Lower leg skin (tissue), 4 donors: ENCODE measurements at places on chromosomes 7 and 10. TPM values are rescaled to one million over a fixed set of nuclear protein-coding genes. Genes with fewer than 3 reads are reported as not detected.

NUDT13 gene
- total RNA-seq, result 2.2 TPM

PNLIPRP1 gene
- not detected for total RNA-seq

ANXA8 gene
- total RNA-seq, result 127 TPM

LIPJ gene
- total RNA-seq, result 0.15 TPM

TEX36 gene
- not detected for total RNA-seq

MRC1 gene
- total RNA-seq, result 9.3 TPM

A1CF gene
- not detected for total RNA-seq

FAM221A gene
- 4.8 TPM for total RNA-seq

LHFPL3 gene
- 2.4 TPM for total RNA-seq

GRCh38 chr7:13991791-13992595 is 2.5 kb upstream of the ETV1 start:
- DNase-seq, result no peak

- DNase-seq, result no peak
Observed at GRCh38 chr10:133351408-133352318, 4.5 kb downstream of the PRAP1 start.

DNA sequence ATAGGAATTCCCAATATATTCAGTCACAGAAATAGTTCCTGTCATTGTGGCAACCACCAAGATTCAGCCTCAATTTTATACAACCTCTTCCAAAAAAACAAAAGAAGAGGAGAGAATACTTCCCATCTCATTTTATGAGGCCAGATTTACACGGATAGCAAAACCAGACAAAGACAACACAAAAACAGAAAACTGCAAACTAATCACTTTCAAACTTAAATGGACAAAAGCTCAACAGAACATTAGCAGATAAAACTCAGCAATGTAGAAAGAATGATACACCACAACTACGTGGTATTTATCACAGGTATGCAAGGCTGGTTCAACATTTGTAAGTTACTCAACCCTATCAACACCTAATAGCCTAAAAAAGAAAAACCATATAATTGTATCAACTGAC is 22.0 kb downstream of the PEX1 start:
- DNase-seq, result no peak

DNA sequence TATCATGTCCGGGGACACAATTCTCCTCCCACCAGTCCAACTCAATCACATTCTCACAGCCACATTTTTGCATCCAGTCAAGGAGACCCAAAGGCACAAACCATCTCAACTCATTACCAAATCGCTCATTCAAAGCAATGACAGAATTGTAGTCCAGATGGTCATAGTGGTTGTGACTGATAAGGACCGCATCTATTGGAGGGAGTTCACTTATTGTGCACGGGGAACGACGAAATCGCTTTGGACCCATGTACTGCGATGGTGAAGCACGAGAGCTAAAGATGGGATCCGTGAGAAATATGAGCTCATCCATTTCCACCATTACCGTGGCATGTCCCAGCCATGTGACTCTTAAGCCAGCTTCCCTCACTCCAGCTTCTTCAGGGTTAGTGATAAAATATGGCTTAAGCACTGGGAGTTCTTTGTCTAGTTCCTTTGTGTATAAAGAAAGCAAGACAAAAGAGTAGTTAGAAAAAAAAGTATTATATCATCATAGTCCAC is 29.1 kb downstream of the NAPEPLD start:
- DNase-seq, result no peak

DNA sequence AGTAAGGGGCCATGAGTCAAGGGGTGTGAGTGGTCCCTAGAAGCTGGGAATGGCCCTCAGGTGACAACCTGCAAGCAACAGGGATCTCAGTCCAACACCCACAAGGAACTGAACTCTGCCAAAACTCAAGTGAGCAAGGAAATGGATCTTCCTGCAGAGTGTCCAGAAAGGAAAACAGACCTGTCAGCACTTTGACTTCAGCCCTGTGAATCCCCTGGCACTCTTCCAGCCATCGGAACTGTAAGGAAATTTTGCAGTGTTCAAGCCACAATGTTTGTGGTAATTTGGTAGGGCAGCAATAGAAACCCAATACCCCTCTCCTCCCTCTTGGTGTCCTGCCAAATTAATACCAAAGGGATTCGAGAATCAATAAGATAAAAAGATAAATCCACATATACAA is 6.9 kb downstream of the LYZL1 start:
- DNase-seq, result no peak

GRCh38 chr10:27794157-27794556 is 48.5 kb upstream of the MKX start:
- no peak for DNase-seq

- peak; percentile 86 for DNase-seq
Observed at GRCh38 chr7:75915416-75916156, 631 bp downstream of the POR start.

DNA sequence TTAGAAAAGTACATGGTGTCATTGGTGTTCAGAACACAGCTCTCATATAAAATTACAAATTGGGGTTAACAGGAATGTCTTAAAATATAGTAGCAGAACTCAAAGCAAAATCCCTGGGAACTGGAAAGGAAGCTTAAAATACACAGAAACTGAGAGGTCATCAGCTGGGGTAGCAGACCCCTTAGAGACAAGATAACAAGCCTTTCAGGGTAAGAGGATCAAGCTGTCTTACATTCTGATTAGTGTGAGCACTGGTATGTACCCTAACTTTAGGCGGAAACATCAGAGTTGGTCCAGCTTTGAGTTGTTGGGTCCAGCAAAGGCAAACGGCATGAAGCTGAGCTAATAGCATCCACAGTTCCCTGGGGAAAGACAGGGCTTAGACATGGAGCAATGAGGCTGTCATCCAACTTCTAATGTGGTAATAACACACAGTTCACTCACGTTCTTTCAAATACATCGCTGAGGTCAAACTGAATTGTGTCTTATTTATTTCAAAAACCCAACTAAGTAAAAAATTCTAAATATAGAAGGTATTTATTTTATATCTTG is 32.6 kb downstream of the ARHGAP21 start:
- DNase-seq, result peak; percentile 31

DNA sequence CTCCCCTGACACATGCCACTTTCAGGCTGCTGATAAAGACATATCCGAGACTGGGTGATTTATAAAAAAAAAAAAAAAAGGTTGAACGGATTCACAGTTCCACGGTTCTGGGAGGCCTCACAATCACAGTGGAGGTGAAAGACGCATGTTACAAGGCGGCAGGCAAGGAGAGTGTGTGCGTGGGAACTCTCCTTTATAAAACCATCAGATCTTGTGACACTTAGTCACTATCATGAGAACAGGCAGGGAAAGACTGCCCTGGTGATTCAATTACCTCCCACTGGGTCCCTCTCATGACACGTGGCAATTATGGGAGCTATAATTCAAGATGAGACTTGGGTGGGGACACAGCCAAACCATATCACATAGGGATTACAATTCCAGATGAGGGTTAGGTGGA is 181.5 kb downstream of the TCERG1L start:
- no peak for DNase-seq

GRCh38 chr7:134996097-134996550 is 9.8 kb downstream of the AGBL3 start:
- no peak for DNase-seq

DNA sequence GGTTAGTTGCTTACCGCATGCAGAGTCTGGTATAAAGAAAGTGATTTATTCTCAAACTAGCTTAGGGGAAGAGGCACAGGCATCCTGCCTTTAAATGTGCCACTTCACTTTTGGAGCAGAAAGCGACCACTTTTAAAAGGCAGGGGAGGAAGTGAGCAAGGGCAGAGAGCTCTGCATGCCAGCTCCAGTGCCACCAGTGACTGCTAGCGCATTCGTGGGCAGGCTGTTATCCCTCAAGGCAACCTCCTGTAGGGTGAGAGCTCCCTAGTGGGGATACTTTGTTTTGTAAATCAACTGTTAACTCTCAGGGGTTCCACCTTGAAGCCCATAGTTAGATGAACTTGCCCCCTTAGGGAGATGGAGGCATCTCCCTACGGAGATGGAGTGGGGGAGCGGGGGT is 29.4 kb upstream of the GRB10 start:
- DNase-seq, result no peak

GRCh38 chr7:13829231-13829630 is 160.2 kb downstream of the ETV1 start:
- no peak for DNase-seq

- DNase-seq, result no peak
Observed at GRCh38 chr7:38199154-38199553, 21.1 kb downstream of the STARD3NL start.

DNA sequence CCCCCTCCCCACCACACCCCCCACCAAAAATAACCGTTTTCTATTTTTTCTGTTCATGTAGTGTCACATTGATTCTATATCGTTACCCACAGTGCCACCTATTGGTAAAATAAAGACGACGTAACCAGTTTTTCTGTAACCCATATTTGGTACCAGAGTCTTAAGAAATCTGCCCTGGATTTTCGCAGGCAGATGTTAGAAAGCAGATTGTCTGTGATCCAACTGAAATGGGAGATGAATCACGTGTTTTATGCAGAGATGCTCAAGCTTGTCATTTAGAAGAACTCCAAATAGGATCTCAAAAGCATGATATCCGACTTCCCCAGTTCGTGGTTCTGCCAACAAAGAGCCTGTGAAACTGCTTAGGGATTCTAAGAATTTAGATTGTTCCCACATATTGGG is 261.1 kb upstream of the CSTF2T start:
- DNase-seq, result no peak

DNA sequence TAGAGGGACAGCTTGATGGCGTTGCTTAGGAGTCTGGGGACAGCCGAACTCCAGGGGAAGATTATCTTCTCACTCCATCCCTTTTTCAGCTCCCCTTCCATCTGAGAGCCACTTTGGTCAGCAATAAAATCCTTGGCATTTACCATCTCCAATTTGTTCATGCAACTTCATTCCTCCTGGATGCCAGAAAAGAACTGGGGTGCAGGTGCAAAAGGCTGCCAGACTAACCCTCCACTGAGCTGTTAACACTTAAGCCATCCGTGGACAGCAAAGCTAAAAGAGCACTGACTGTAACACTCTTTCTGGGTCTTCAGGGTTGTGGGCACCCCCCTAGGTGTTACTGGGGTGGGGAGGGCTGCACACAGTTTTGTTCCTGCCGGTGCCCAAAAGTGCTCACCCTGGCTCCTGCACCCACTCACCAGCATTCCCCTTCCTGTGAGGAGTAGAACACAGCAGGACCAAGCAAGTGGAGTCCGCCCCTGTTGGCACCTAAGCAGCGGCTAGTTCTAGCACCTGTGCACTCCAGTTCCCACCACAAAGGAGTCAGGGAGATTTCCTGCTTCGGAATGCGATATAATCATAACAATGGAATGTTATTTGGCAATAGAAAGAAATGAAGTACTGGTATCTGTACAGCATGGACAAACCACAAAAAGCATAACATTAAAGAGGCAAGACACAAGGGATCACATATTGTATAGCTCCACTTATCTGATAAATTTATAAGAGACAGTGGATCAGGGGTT is 95.1 kb downstream of the NPY start:
- no peak for DNase-seq

- DNase-seq, result peak; percentile 58
Observed at GRCh38 chr10:123878666-123879303, 12.8 kb downstream of the CPXM2 start.

DNA sequence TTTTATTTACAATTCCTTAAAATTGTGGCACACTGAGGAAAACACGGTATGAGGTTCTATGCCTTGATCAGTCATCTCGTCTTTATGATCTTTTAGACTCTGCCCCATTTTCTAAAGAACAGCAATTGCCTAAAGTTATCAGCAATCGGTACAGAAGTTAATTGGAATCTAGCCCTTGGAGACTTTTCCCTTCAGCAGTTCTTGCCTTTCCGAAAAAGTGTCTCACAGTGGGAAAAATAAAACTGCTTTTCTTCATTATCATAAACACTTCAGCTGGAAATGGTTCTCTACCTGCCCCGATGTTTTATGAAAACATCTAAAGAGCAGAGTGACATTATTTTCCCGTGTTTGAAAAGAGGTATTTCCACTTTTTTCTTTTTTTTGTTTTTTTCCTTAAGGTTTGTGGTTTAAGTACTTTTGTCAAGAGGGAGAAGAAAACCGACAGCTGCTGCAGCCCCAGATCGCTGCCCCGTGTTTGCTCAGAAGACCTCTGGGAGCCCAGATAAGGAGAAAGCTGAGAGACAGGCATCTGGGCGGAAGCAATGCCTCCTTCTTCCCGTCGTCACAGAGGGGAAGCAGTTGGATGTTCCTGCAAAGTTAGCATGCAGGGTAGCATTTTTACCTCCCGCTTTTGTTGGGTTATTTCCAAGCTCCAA is 149.7 kb downstream of the FRMD4A start:
- DNase-seq, result no peak

- peak; percentile 93 for DNase-seq
Observed at GRCh38 chr7:129225206-129225930, 538 bp downstream of the AHCYL2 start.

DNA sequence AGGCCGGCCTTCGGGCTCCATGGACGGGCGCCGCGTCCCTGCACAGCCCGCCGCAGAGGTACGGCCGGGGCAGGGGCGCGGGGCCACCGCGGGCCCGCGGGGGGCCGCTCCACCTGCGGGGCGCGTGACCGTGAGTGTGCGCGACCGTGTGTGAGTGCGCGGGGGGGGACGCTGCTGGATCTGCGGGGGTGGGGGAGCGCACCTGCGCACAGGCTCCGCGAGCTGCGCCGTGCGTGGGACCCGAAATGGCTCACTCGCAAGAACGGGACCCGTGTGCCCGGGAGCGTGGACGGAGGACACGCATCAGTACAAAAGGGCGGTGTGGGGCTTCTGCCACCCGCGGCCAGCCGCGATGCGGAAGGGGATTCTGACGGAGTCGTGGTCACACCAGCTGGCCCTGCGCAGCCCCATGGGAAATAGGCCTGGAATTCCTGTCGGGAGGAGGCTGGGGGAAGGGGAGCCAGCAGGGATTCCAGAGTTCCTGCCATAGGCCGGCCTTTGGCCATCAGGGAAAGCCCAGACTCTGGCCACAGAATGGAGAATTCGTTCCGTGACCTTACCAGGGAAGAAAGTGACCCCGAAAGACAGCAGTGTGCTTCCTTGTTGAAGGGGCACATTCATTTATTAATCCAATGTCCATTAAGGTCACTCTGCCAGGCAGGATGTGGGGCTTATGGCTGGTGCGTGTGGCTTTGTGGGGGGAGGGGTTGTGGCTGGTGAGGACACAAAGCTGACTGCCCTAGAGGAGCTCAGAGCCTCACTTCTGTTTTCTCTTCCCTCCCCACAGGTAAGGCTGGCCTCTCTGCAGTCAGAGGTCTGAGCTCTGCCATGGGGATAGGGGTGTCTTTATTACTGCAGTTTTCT is 494 bp downstream of the REPIN1 start:
- peak; percentile 39 for DNase-seq
